ENCODE measurements at places on chromosomes 1 and 21.

DNA sequence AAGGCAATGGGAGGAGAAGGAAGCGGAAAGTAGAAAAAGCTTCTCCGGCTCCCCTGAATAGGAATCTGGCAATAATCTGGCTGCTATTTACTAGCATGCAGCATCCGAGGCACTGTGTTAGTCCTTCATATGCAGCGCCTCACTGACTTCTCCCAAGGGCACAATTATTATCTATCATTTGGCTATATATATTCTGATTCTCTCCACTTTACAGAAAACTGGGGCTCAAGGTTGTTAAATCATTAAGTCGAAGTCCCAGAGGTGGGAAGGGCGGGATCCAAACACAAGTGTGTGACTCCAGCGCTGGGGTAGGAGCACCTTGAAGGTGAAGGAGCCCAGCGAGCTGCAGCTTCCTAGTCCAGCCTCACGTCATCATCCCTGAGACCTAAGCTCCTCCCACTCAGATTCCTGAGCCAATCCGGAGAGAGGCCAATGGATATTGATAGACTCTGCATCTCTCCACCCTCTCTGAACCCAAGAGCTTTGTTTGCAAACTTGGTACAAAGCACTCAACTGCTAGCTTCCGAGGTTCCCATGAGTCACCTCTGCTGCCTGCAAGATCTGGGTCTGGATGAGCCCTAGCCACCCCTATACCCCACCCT lies 16.6 kb upstream of the EYA3 start:
- DNase-seq = no peak

DNA sequence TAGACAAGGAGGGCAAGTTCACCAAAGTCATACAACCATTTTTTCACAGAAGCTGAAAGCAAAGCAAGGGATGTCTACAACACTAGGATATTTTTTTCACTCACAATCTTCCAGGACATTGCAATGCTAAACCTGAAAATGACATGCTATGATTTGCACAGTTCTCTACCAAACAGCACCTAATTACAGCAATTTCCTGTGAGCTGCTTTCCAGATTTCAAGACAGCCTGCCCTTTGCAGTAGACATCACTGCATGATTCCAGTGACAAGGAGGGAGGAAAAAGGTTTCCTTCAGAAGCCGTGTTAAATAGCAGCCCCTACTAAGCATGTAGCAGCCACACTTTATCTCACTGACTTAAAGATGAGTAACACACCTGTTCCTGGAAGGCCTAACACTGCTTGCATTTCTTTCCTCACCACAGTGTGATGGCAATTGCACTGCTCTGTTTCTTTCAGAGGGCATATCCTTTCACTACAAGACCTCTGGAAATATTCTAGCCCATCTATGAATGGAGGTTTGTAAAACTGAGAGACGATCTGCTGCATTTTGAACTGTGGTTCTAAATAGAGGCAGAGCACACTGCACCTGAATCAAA lies 97.1 kb downstream of the DUSP10 start:
- no peak for DNase-seq

GRCh38 chr1:10267921-10268320 lies 57.6 kb downstream of the KIF1B start:
- DNase-seq = no peak

- no peak for DNase-seq
These were observed 62.3 kb downstream of the MRPL37 start for GRCh38 chr1:54262244-54262643.

DNA sequence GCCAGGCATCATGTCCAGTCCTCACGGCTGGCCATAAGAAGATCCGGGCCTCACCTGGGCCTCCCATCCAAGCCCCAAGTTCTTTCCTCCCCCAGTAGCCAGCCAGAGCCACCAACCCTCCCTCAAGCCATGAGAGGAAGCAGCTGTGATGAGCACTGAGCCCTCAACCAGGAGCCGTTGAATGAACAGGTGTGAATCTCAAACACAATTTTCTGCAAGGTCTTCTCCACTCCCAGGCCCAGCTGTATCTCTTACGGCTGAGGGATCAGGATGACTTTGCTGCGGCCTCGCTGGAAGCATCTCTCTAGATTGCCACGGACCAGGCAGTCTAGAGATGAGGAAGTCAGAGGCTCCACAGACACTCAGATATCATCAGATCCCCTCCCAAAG lies 9.8 kb upstream of the CLDN14 start:
- DNase-seq = no peak

DNA sequence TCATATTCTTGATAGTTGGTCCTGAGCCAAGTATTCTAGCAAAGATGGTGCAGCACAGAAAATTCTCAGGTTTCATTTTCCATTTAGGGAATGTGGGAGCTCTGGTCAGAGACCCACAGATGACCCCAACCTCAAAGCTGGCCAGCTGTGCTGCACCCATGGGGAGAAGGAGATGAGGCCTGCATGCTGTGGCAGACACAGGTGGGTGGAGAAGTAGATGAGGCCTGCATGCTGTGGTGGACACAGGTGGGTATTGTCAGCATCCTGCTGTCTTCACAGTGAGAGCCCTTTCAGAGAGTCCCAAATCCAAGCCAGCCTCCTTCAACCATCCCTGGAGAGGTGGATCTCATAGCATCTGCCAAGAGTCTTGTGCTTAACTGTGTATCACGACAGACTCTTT lies 77.7 kb downstream of the DSCAM start:
- DNase-seq = no peak

DNA sequence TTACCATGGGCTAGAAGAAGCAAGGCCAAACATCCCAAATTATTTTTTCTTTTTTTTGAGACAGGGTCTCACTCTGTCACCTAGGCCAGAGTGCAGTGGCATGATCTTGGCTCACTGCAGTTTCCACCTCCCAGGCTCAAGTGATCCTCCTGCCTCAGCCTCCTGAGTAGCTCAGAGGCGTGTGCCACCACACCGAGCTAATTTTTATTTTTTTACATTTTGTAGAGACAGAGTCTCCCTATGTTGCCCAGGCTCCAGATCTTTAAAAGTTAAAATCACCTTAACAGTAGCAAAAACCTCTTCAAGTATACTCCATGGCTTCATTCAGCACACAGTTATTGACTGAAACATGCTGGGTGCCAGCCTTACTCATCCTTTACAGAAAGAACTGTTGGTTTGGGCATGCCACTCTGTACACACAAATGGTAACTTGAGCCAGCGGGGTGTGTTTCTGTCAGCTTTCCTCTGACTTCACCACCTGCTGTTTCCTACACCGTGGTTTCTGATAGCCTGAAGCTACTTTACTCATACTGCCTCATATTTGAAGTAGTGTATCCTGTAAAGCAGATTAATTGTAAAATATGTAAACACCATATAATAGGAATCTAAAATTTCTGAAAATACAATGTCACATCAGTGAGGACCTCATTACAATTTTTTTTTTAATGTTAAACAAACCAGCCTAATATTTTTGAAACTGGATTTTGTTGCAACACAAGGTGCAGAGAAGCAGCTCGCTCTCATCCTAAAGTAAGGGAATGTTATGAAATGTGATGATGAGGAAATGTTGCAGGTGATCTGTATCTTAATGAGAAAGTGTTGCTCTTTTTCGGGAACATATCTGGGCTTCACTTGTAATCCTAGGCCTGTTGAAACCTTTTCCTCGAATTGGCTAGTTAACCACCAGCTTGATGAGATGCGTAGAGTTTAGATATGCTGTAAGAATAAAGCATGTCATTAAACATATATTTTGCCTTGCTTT lies 113.9 kb downstream of the ATP5PO start:
- DNase-seq = peak; percentile 53

- no peak for DNase-seq
These were observed 1.2 kb downstream of the RGL1 start for GRCh38 chr1:183806125-183806524.

GRCh38 chr1:177145106-177146070 lies 19.1 kb downstream of the ASTN1 start:
- DNase-seq = no peak

DNA sequence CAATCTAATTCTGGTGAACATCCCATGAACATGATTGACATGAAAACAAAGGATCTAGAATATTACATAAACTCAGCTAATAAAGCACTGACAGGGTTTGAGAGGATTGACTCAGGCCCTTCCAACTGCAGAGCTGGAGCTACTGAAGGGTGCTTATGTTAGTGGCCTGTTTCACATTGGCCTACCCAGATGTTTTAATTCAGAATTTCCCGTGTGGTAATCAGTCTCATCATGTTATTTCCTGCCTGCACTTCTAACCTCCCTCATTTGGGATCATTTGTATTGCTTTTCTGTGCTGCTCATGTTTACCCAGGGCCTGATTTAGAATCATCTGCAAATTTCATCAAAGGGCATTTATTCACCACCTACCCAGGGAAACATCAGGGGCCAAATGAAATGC lies 270.3 kb downstream of the PLPP3 start:
- DNase-seq = no peak

DNA sequence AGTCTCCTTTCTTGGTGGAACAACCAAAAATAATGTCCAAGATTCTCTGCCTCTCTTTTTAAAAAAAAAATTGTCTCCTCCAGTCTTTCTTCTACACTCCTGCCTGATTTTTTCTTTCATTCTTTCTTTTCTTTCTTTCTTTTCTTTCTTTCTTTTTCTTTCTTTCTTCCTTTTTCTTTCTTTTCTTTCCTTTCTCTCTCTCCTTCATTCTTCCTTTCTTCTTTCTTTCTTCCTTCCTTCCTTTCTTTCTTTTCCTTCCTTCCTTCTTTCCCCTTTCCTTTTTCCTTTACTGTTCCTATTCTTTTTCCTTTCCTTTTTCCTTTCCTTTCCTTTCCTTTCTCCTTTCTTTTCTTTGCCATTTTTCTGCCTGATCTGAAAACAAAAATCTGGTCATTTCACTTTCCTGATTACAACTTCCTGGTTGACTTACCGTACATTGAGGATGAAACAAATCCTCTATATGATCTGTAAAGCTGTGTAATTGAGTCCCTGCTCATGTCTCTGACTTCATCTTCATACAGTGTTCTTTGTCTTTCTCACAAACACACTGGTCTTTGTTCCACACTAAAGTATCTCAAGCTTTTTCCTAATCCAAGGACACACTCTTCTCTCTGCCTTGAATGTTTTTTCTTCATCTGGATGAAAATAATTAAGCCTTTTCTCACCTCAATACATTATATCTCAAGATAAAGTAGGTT lies 6.1 kb upstream of the KRTAP23-1 start:
- no peak for DNase-seq

Data from amniotic stem cell (primary cell).